Stimulated activated CD8-positive, alpha-beta memory T cell treated with anti-CD3 and anti-CD28 coated beads, Interleukin-7, amount 100 ng/mL, for 24 hours (primary cell): ENCODE measurements at places on chromosomes 1 and 21.

- DNase-seq, result no peak
These were observed 254.8 kb upstream of the PLXNA2 start for GRCh38 chr1:208499026-208499425.

- DNase-seq, result no peak
These were observed 71.8 kb downstream of the CHRM3 start for GRCh38 chr1:239458144-239458500.

- DNase-seq, result no peak
These were observed 162.5 kb downstream of the RWDD3 start for GRCh38 chr1:95396557-95396956.

DNA sequence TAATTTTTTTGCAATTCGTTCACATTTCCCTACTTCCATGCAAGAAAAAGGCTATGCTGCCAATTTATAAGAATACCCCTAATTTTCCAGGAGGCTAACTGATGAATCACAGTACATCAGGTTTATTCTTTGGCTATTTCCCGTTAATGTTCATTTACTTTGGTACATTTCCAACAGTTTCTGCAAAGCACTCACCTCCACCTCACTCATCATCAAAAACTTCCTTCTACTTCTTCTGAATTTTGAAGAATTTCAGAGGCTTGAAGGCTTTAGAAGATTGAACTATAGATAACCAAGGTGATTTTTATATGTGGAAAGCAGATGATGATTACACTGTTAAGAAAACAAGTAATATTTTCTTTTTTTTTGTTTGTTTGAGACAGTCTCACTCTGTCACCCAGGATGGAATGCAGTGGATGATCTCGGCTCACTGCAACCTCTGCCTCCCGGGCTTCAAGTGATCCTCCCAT is 60.5 kb upstream of the HP1BP3 start:
- DNase-seq, result no peak

GRCh38 chr1:160935527-160936258 is 18.9 kb downstream of the ITLN2 start:
- no peak for DNase-seq

DNA sequence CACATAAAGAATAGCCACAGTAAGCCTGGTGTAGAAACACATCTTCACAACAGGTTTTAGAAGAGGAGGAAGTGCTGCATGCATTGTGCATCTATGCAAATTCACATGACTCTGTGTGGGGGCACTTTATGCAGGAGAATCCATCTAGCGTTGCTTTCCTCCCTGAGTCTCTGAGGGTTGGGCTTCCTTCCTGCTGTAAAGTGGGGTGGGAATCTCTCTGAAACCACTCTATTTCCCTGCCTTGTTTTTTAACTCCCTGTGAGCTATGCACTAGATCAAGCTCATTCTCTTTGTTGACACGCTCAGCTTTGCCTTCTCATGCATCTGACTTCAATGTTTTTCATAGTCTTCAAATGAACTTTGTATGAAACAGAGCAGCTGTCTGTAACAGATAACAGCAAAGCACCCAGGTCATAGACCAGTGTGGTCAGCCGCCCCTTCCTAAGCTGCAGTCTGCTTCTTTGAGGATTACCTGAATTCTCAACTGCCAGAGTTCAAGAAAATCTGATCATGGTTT is 102.7 kb upstream of the DPH5 start:
- DNase-seq, result no peak

DNA sequence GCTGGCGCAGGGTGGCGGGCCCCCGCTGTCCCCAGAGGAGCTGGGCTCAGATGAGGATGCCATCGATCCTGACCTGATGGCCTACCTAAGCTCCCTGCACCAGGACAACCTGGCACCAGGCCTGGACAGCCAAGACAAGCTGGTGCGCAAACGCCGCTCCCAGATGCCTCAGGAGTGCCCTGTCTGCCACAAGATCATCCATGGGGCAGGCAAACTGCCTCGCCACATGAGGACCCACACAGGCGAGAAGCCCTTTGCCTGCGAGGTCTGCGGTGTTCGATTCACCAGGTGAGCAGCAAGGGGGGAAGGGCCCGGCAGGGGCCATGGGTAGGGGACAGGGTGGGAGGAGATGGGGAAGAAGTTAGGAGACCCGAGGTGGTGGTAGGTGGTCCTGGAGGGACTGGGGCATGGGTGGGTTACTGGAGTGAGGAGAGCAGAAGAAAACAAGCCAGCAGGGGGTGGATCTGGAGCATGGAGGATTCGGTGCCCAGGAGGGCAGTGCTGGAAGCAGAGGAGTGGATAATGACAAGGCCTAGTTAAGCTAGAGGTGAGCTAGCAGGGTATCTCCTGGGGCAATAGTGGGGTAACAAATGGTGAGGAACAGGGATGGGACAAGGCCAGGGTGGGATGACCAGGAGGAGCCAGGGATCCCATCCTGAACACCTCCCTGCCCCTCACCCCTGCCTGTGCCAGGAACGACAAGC is 13.1 kb downstream of the ZBTB7B start:
- DNase-seq, result no peak

DNA sequence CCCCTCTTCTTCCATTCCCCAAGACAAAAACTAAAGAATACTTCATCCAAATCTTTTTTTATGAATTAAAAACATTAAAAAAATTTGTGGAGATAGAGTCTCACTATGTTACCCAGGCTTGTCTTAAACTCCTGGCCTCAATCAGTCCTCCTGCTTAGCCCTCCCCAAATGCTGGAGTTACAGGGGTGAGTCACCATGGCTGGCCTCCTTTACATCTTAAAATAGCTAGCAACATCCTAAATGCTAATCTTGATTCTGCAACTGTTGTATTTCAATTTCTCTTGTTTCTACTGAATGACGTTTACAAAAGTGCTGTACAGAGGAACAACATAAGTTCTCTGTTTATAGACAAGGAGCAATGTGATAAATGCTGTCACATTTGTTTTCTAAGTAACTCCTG is 483.5 kb downstream of the ADGRL2 start:
- no peak for DNase-seq

DNA sequence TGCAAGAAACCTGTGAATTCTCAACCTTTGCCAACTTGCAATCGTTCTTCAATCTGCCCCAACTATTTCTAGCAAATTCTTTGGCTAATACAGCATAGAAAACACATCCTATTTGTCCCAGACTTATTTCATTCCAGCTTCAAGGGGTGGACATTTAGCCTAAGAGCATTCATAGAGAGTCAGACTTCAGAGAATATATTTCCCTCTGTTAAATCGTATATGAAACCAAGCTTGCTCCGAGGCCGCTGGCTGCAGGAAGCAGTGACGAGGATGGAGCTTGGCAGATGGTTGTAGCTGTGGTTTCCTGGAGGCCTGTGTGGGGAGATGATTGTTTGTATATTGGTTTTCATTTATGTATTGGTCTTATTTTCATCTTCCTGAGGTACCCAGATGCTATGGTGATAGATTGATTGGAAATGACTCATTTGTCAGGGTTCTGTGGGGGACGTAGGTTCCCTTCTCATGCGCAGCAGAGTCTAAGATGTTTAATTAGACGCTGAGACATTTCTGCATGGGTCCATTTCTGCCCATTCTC is 26.1 kb downstream of the MAN1C1 start:
- peak; percentile 24 for DNase-seq

GRCh38 chr1:227560393-227561173 is 2.8 kb upstream of the ZNF678 start:
- DNase-seq, result no peak

GRCh38 chr1:20584890-20585289 is 4.0 kb upstream of the CDA start:
- DNase-seq, result no peak

DNA sequence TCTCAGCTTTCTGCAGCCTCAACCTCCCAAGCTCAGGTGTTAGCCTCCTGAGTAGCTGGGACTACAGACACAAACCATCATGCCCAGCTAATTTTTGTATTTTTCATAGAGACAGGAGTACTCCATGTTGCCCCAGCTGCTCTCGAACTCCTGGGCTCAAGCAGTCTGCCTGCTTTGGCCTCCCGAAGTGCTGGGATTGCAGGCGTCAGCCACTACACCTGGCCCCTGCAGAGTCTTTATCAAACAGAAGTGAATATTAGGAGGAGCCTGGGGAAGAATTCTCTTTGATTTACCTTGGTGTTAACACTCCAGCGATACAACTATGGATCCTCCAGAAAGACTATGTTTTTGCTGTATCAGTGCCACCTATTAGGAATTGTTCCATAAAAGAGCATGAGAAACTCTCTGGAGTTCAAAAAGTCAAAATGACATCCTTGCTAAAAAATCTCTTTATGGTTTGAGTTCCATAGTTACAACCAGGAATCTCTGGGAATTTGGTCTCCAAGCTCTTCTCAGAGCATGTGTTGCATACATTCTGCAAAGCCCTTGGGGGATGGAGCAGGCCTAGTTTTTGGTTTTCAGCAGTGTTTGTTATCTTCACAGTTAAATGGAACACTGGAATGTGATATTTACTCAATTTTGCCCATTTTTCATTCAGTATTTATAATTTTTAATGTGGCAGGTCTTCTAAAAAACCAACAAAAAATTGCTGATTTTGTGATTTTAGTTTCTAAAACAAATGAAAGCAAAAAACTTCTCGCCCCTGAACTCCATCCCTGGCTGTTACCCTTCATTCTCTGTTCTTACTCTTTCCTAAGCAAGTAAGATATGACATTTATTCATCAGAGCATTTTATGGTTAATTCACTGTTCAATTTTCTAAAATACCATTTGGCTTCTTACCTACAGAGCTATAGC is 77.3 kb downstream of the OLFML2B start:
- no peak for DNase-seq

GRCh38 chr1:180228648-180229482 is 1.2 kb upstream of the LHX4 start:
- DNase-seq, result no peak

- DNase-seq, result no peak
These were observed 1.3 kb downstream of the CADM3 start for GRCh38 chr1:159172614-159173291.

- DNase-seq, result no peak
These were observed 121.4 kb upstream of the GORAB start for GRCh38 chr1:170410401-170411166.

GRCh38 chr1:91828583-91829281 is 57.2 kb downstream of the TGFBR3 start:
- no peak for DNase-seq

DNA sequence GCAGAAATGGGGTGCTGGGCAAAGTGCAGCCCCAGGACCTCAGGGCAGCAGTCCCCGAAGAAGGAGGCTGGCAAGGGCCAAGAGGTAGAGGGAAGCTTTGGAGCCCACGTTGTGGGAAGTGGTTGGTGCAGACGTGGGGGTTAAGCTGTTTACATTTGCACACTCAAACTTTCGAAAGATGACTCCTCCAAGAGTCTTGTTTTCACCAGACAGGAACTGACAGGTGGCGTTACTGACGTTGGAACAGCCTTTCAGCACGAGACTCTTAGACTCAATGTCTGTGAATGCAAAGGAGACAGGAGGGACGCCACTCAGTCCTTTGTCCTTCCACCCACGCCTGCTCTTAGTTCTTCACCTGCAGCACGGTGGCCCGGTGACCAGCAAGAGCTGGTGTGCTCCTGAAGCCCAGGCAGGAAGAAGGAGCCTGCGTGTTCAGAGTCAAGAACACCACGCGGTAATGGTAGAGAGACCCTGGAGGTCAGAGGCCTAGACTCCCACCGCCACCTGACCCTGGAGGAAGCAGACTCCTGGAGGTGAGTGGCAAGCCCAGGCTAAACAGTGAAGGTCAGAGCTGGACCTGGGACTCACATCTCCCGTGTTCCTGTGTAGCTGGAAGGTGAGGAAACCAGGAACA is 15.9 kb downstream of the LYPD8 start:
- DNase-seq, result no peak

DNA sequence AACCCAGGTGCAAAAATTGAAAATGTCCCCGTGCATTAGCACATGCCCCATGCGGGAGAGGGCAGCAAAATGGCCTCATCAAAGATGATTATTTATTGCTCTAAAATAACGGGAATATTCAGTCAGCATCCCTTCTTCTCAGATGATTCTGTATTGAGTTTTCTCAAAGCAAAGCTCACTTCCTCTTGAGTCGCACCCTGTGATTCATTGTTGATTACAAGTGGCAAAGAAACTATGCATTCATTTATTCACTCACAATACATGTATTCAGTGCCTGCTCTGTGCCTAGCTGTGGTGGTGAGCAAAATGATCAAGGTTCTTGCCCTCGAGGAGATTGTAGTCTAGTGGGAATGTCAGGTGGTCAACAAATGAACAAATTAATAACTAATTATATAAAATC is 226.0 kb upstream of the KAZN start:
- DNase-seq, result no peak

DNA sequence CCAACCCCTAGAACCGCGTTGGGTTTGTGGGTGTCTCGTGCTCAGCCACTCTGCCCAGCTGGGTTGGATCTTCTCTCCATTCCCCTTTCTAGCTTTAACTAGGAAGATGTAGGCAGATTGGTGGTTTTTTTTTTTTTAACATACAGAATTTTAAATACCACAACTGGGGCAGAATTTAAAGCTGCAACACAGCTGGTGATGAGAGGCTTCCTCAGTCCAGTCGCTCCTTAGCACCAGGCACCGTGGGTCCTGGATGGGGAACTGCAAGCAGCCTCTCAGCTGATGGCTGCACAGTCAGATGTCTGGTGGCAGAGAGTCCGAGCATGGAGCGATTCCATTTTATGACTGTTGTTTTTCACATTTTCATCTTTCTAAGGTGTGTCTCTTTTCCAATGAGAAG is 18.7 kb downstream of the TFF3 start:
- no peak for DNase-seq

DNA sequence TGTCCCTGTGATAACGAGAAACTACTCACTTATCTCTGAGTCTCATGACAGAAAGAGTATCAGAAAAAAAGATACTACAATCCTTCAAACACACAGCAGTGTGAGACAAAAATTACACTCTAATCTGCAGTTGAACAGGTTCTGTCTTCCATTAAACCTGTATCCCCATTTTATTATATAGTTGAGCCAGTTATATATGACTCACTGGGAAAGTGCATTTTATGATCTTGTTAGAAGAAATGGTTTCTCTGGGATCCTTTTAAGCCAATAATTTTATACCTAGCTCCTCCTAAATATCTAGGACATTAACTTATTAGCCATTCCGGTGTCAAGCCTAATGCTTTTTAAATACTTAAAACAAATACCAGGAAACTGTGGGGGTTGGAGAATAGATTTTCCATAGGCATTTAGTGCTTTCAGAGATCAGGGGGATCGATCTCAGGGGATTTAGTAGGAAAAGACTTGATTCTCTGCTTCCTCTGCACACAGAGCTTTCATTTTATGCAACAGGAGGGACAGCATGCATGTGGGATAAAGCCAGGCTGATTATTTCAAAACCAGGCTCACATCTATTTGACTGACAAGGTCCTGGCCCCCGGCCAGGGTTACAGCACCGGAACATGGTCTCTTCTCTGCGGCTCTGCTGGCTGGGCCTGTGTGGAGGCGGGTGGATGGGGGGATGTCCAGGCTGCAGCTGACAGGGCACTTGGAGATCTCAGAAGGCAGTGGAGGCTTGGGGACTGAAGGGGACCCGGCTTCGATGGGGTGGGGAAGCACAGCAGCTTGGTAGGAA is 310.6 kb downstream of the DISC1 start:
- no peak for DNase-seq

GRCh38 chr21:35508139-35508888 is 459.2 kb upstream of the RUNX1 start:
- no peak for DNase-seq
